Daoy (cell line): ENCODE measurements at places on chromosomes 7 and 10. TPM values are rescaled to one million over a fixed set of nuclear protein-coding genes. Genes with fewer than 3 reads are reported as not detected.
A peak's percentile ranks its signal among the peaks of the same experiment; 100 is the strongest.

DNA sequence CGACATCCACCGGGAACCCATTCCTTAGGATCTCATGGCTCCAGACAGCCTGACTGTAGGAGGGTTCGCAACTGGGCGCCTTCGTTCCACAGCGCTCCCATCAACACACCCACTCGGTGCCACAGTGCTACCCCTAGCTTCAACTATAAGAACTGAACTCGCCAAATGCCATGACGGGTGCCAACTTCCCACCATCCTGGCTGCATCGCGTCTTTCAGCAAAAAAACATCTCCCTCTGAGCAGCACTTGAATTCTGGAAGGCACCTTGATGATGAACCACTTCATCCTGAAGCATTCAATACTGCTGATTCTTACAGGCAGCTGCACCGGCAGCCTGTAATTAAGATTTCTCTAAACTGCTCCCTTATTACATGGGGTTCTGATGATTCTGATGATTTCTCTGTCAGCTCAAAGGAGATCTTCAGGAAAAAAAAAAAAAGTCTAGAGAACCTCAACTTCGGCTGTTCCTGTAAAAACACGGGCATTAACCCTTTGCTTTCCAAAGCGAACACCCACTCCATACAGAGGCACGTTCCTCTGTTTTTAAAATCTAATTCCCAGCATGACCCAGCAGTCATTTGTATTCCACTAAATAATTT lies 1.3 kb downstream of the CYTH3 start:
- peak; percentile 73 for DNase-seq

- DNase-seq = no peak
These were observed 25.1 kb downstream of the RAB18 start for GRCh38 chr10:27529010-27529783.

GRCh38 chr7:7104314-7104698 lies 78.0 kb upstream of the C1GALT1 start:
- no peak for DNase-seq

- no peak for DNase-seq
These were observed 145.6 kb downstream of the GLCCI1 start for GRCh38 chr7:8114175-8114574.

DNA sequence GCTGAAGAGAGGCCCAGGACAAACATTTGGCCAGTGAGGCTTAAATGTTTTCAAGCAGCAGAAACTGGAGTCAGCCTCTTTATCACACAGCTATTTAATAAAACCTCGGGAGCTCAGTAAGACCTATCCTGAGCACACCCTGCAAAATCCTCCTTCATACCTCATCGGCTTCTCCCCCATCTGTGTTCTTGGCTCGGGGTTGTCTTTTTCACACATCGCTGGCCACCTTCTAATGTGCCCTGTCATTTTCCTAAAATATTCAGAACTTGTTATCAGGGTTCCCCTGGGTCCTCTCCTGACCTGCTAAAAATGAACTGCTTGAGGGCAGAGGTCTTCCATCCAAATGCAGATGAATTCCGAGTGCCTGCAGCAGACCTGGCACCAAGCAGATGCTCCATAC lies 310.3 kb upstream of the AKR1E2 start:
- no peak for DNase-seq

GRCh38 chr10:63627881-63628296 lies 106.7 kb downstream of the REEP3 start:
- no peak for DNase-seq

GRCh38 chr10:14023673-14024328 lies 306.9 kb downstream of the FRMD4A start:
- DNase-seq = no peak

DNA sequence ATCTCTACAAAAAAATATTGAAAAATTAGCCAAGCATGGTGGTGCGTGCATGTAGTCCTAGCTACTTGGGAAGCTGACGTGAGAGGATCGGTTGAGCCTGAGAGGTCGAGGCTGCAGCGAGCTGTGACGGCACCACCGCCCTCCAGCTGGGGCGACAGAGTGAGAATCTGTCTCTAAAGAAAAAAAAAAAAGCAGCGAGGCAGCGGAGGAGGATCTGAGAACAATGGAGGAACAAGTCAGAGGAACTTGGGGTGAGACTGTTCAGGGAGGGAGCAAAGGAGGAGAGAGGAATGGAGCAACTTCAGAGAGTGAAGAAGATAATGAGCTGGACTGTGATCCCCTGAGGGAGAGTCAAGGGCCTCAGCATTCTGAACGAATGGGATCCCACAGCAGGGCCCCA lies 85.4 kb downstream of the MKX start:
- DNase-seq = no peak

- no peak for DNase-seq
These were observed 4.1 kb downstream of the MMS19 start for GRCh38 chr10:97494151-97494550.

GRCh38 chr7:51075681-51076580 lies 240.7 kb downstream of the COBL start:
- no peak for DNase-seq

DNA sequence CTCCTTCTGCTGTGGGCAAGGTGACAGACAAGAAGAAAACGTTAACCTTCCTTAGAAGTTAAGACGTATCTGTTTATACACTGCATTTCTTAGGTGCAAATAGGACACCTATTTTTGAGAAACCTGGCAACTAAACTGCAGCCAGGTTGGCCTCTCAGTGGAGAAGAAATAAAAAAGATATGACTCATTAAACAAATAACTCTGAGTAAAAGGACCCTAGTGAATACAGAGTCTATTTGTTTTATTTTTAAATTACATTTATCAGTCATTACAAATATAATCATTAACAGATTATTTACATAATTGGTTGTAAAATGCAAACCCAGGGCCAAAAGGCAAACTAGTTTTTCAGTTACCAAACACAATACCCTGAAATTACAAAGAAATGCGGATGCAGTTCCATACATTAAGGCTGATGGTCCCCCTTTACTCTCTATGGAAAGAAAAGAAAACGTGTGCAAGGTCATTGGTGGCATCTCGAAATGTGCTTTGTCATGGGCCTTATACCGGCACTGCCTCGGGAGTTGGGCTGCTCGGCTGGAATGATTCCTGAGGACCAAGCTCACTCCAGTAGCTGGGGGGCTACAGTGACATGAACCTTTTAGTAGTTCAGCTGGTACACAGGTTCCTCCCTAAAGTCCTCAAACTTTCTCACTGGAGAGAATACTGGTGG lies 38.4 kb downstream of the ADRB1 start:
- no peak for DNase-seq

DNA sequence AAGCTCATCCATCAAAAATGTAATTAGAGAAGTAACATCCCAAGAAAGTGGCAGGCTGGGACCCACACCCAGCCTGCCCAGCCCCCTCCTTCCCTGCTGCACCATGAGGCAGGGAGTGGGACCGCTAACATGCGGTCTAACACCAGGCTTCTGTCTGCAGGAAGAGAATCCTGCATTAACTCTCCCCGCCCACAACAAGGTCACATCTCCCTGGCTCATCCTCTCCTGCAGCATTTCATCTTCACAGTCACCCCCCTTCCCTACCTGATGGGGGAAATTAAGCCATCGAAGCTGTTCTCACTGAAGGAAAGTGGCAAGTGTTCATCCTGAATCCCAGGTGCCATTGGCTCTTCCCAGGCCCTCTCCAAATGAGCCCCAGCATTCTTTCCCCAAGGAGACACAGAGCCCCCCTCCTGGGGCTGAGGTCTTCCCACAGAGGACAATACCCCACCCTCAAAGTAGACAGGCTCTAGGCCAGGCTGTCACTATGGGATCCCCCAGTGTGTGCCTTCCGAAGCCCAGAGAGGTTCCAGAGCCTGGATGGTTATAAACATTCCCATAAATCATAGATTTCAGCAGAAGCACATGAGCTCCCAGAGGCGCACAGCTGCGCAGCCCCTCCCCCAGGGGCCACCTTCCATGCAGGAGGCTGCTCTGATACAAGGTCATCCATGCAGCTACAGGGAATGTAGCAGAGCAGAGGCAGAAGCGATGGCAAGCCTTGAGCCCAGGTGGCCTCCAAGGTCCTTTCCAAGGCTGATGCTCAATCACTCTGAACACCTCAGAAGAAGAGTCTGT lies 148.0 kb downstream of the OAT start:
- no peak for DNase-seq

DNA sequence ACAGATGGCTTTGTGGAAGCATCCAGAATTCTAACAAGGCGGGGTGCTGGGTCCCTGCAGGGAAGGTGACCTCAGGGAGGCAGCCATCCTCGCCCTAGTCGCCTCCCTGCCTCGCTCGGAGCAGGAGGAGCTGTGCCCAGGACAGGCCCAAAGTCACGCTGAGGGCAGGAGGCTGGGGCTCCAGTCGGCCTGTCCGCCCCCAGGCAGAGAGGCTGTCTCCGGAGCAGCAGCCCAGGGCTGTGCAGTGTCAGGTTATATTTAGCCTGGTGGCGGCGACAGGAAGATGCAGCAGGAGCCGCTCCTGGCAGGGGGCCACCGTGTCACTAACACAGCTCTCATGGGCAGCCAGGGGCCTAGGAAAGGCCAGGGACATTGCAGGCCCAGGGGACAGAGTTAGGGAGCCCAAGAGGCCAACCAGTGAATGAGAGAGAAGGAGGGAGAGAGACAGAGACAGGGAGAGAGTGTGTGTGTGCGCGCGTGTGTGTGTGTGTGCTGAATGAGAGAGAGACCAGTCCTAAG lies 13.5 kb downstream of the KCNH2 start:
- DNase-seq = no peak

GRCh38 chr7:132347123-132347522 lies 229.1 kb downstream of the PLXNA4 start:
- no peak for DNase-seq

DNA sequence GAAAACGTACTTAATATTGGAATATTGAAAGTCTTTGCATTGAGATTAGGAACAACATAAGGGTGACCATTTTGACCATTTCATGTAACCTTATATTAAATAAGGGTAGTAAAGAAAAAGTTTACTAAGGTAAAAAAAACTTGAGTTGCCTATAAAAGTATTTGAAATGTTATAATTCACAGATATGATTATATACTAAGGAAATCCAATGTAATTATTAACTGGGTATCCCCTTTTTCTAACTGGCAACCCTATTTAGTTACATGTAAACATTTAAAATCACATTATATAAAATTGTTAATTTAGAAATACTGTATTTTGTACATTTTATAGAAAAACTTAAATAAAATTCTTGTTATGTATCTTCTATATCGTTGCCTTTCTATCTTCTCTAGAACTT lies 64.2 kb downstream of the TRIM24 start:
- DNase-seq = no peak

DNA sequence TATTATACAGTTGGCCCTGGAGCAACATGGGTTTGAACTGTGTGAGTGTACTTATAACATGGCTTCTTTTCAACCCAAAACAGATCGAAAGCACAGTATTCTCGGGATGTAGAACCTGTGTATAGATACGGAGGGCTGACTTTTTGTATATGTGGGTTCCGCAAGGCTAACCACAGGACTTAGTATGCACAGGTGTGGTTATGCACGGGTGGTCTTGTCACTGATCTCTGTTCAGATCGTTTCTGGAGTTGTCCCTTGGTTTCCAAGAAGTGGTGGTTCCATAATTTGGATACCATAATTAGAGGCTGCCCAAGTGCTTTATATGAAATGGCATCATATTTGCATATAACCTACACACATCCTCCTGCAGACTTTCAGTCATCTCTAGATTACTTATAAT lies 10.9 kb upstream of the BHLHA15 start:
- no peak for DNase-seq

DNA sequence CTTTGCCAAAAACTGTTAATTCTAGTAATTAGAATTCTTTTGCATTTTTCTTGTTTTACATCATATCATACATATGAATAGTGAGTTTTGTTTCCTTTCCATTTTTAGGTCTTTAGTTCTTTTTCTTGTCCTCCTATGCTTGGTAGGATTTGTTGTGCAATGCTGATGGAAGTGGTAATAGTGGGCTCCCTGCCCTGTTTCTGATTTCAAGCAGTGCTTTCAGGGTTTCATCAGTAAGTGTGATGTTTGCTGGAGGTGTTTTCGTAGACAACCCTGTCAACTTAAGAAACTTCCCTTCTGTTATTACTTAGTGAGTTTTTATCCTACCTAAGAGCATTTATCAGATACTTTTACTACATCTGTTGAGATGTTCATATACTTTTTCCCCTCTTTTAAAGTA lies 50.5 kb downstream of the CSGALNACT2 start:
- DNase-seq = no peak

- peak; percentile 81 for DNase-seq
These were observed 842 bp upstream of the SKIDA1 start for GRCh38 chr10:21526188-21526859.

- DNase-seq = no peak
These were observed 46.3 kb downstream of the PITRM1 start for GRCh38 chr10:3126249-3126648.

DNA sequence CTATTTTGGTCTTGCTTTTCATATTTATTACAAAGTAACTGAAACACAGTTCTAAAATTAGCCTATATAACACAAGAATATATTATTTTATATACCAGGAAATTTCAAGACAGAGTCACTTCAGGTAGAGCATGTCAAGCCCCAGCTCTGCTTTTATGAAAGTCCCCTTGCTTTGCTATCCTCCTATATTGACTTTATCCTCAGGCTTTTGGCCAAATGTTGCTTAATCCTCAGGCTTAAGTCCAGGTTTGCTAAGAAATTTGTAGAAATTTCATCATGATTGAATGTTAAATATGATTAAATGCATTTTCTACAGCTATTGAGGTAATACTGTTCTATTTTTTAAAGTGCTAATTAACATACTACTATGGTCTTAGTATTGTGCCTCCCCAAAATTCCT lies 227.6 kb downstream of the FZD1 start:
- DNase-seq = no peak

DNA sequence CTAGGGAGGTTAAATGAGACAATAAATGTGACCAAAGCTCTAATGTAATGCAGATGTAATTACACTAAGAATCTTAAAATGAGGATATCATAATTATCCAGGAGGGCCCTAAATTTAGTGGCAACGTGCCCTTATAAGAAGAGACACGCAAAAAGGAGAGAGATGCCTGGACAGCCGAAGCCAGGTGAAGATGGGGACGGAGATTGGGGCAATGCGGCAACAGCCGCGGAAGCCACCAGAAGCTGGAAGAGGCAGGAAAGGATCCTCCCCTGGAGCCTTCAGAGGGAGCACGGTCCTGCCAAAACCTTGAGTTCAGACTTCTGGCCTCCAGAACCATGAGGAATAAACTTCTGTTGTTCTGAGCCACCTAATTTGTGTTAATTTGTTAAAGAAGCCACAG lies 25.3 kb upstream of the C10orf71 start:
- DNase-seq = no peak

DNA sequence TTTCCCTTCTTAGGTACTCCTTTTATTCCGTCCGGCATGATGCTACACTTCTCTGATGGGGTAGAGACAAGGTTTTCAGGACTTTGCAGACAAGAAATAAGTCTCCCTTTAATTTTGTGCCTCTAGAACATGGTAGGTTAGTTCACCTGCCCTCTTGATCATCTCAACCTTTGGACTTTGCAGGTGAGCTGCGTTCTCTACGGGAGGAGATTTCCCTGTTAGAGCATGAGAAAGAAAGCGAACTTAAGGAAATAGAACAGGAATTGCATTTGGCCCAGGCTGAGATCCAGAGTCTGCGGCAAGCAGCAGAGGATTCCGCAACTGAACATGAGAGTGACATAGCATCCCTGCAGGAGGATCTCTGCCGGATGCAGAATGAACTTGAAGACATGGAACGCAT lies 9.2 kb downstream of the CCDC136 start:
- DNase-seq = no peak

The MOGAT3 gene
- total RNA-seq = not detected in 2 replicates

The FUOM gene
- 0.80 and 2.9 TPM in 2 replicates for total RNA-seq

The ITPRID1 gene
- not detected in 2 replicates for total RNA-seq

The GATA3 gene
- 0.51 and 1.4 TPM in 2 replicates for total RNA-seq

The FMC1 gene
- total RNA-seq = 0.65 and 9.2 TPM in 2 replicates

The SPDYE11 gene
- not detected in 2 replicates for total RNA-seq

The SLC39A12 gene
- total RNA-seq = not detected in 2 replicates

The CNTNAP2 gene
- 6.2 and 6.4 TPM in 2 replicates for total RNA-seq

The CALD1 gene
- total RNA-seq = 284 and 285 TPM in 2 replicates

The AKR1D1 gene
- total RNA-seq = not detected in 2 replicates

The NKX1-2 gene
- total RNA-seq = not detected in 2 replicates

The GSTO2 gene
- total RNA-seq = 0.06 and 0.48 TPM in 2 replicates
